Foreskin keratinocyte (primary cell): ENCODE measurements at places on chromosomes 6 and 20. TPM values are rescaled to one million over a fixed set of nuclear protein-coding genes. Genes with fewer than 3 reads are reported as not detected.

The MATN4 gene
- 0.10 TPM in 1 of 2 replicates, not detected in the other for total RNA-seq

The SNAP91 gene
- total RNA-seq, result not detected in 2 replicates

The FILIP1 gene
- total RNA-seq, result not detected in 2 replicates

The PGC gene
- total RNA-seq, result not detected in 2 replicates

The AGPAT1 gene
- 57.1 and 61.4 TPM in 2 replicates for total RNA-seq

The MMS22L gene
- total RNA-seq, result 22.4 and 29.0 TPM in 2 replicates

The NRSN1 gene
- not detected in 2 replicates for total RNA-seq

The DDO gene
- 0.07 TPM in 1 of 2 replicates, not detected in the other for total RNA-seq

The BPIFA3 gene
- total RNA-seq, result not detected in 2 replicates

The LHFPL5 gene
- total RNA-seq, result not detected in 2 replicates

The ANKEF1 gene
- 9.7 and 10.2 TPM in 2 replicates for total RNA-seq

The OR2H1 gene
- total RNA-seq, result not detected in 2 replicates

The WFDC10B gene
- total RNA-seq, result not detected in 2 replicates

The ZNF76 gene
- total RNA-seq, result 10.2 and 11.9 TPM in 2 replicates

The PTCRA gene
- total RNA-seq, result not detected in 2 replicates

The PCK1 gene
- not detected in 2 replicates for total RNA-seq

The SEL1L2 gene
- not detected in 2 replicates for total RNA-seq

The UST gene
- total RNA-seq, result 11.1 and 13.3 TPM in 2 replicates

The WFDC5 gene
- total RNA-seq, result 0.51 and 0.53 TPM in 2 replicates

The HLA-DRB5 gene
- total RNA-seq, result not detected in 2 replicates

The SLC17A9 gene
- 0.25 and 0.34 TPM in 2 replicates for total RNA-seq

The C20orf141 gene
- not detected in 2 replicates for total RNA-seq

The EYS gene
- 0.07 and 0.14 TPM in 2 replicates for total RNA-seq

The ITPA gene
- total RNA-seq, result 47.2 and 58.0 TPM in 2 replicates

The MYB gene
- total RNA-seq, result 0.34 and 0.42 TPM in 2 replicates

The HAO1 gene
- not detected in 2 replicates for total RNA-seq

The PDYN gene
- not detected in 2 replicates for total RNA-seq
